ENCODE measurements at places on chromosomes 7 and 10.

DNA sequence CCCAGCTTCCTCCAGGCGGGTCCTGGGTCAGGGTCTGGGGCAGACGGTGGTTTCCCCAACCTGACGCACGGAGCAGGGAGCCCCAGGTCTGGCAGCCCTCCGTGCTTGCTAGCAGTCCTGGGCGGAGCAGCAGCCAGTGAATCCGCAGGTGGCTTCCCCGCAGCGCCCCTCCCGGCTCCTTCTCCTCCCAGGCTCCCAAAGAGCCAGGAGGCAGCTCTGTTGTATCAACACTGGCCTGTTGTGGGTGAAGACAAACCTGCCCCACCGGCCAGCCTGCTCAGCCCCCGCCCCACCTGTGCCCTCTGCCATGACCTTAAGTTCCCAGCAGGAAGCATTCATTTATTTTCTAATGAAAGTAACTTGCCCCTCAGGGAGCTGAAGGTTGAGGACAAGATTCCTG lies 24.0 kb upstream of the TMEM213 start:
- DNase-seq, result peak; percentile 97

- no peak for DNase-seq
These were observed 96.5 kb downstream of the CAMK1D start for GRCh38 chr10:12445701-12446334.

- no peak for DNase-seq
These were observed 44.7 kb downstream of the FAM241B start for GRCh38 chr10:69674786-69675185.

DNA sequence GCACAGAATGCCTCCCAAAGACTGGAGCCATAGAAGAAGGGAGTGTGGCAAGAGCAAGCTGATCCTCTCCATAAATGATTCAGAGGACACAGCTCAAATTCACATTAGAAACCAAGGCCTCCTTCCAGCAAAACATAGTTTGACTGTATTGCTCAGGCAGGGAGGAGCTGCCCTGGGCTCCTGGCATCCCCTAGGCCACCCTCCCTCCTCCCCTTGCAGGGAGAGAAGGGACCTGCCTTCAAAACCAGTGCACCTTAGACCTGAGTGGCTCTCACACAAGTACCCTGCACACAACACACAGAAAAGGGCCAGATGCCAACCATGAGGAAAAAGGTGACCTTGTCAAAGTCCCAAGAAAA lies 64.7 kb downstream of the CREB3L2 start:
- no peak for DNase-seq

GRCh38 chr7:151313857-151314256 lies 27.8 kb upstream of the NUB1 start:
- DNase-seq, result no peak

All from ELF-1 (cell line).